H7 (cell line): ENCODE measurements at places on chromosomes 11 and 22. TPM values are rescaled to one million over a fixed set of nuclear protein-coding genes. Genes with fewer than 3 reads are reported as not detected.

DNA sequence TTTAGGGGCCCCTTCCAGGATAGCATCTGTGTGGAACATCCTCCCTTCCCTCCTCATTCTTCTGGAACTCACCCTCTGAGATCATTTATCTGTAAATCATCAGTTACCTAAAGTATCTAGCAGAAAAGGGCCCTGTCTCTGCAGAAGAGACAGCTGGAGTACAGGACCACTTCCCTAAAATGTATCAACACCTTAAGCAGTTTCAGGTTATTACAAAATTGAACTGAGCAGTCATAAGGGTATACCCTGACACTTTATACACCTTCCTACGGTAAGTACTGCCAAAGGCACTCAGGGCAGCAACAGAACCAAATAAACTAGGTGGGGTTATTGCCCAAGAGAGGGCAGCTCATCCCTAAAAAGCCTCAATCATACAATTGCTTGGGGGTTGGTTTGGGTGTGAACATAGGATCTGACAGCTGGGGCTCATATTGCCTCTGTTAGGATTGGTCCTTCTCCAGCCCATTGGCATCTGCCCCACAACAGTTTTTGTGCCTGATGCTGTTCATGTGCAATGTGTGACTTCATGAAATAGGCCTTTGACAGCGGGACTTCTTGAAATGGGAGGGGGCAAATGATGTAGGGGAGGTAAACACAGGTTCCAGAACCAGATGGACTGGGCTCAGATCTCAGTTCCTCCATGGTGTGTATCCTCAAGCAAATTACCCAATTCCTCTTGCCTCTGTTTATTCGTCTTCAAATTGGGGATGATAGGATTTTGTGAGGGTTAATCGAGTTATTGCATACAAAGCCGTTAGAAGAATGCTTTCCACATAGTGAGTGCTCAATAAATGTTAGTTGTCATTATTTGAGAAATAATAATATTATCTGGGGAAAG lies 2.9 kb downstream of the POU2AF3 start:
- DNase-seq: no peak

DNA sequence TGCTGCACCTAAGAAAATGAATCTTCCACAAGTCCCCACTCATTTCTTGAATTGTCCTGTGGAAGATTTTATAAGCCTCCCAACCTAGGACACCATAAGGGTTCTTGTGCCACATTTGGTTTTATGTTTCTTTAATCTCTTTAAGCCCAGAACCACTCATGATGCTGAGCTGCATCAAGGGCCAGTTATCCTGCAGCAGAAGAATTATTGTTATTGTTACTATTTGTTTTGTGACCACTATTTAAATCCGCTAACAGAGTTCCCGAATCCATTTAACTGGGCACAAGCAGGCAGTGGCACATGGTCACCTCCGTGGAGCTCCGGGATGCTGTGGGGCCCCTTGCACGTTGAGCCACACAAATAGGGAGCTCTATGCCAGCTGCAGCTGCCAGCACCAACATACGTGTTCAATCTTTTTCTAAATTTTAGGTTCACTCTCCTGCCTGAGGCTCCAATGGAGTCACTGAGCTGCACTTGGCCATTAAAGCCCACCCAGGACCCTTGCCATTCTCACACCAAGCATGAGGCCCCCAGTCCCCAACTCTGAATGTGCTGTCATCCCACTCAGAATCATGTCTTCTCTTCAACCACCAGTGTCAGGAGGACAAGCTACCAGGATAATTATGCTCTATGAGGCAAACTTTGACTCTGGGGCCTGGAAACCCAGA lies 60.6 kb downstream of the DGCR2 start:
- DNase-seq: no peak

DNA sequence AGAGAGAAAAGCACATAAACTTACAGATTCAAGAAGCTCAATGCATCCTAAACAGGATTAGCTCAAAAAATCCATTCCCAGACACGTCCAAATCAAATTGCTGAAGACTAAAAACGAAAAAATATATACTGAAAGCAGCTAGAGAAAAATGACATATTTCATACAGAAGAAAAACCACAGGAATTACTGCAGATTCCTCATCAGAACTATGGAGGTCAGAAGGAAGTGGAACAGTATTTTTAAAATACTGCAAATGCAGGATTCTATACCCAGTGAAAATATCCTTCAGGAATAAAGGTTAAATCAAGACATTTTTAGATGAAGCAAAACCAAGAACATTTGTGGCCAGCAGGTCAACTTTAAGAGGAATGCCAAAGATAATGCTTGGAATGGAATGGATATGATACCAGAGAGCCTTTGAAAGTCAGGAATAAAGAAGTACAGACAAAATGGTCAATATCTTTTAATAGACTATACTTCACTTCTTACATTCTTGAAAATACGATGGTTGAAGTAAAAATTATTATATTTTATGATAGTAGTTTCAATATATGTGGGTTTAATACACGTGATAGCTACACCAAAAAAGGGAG lies 352.9 kb downstream of the CTTN start:
- DNase-seq: no peak

- DNase-seq: no peak
These were observed 47.1 kb downstream of the MTNR1B start for GRCh38 chr11:93016595-93016994.

GRCh38 chr11:33317662-33318061 lies 60.5 kb downstream of the HIPK3 start:
- DNase-seq: no peak

DNA sequence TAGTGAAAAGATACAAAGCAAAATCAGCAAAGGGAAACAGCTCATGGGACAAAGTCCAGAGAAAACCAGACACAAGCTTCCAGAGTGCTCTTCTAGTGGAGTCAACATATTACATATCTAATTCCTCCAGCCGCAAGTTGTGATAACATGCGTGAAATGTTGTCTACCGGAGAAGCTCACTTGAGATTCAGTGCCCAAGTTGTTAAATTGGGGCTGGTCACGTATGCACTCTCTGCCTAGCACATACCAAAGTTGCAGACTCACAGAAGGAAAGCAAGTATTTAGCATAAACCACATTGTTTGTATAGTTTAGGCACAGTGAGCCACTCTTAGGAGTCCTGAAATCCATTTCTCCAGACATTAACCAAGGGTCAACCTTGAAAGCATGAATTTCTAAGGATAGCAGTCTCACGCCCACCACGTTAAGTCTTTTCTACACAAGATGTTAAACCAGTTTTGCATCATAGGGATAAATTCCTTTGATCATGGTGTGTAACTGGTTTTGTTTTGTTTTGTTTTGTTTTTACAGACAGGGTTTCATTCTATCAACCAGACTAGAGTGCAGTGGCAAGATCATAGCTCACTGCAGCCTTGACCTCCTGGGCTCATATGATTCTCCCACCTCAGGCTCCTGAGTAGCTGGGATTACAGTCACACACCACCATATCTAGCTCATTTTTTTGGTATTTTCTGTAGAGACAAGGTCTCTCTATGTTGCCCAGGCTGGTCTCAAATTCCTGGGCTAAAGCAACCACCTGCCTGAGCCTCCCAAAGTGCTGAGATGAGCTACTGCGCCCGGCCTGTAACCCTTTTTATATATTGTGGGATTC lies 39.5 kb upstream of the EP300 start:
- DNase-seq: no peak

The HBG2 gene
- not detected in 2 replicates for total RNA-seq

- DNase-seq: no peak
These were observed 46.2 kb downstream of the FAM83F start for GRCh38 chr22:40040927-40041326.

The ART1 gene
- 0.07 TPM in 1 of 2 replicates, not detected in the other for total RNA-seq
